ENCODE measurements at places on chromosomes 7 and 10. TPM values are rescaled to one million over a fixed set of nuclear protein-coding genes. Genes with fewer than 3 reads are reported as not detected.

- no peak for DNase-seq
These were observed 42.4 kb upstream of the PHYHIPL start for GRCh38 chr10:59133841-59134593.

GRCh38 chr10:133292919-133293809 is 15.5 kb downstream of the TUBGCP2 start:
- DNase-seq: peak; percentile 90

GRCh38 chr10:22646388-22646853 is 68.0 kb downstream of the PIP4K2A start:
- no peak for DNase-seq

DNA sequence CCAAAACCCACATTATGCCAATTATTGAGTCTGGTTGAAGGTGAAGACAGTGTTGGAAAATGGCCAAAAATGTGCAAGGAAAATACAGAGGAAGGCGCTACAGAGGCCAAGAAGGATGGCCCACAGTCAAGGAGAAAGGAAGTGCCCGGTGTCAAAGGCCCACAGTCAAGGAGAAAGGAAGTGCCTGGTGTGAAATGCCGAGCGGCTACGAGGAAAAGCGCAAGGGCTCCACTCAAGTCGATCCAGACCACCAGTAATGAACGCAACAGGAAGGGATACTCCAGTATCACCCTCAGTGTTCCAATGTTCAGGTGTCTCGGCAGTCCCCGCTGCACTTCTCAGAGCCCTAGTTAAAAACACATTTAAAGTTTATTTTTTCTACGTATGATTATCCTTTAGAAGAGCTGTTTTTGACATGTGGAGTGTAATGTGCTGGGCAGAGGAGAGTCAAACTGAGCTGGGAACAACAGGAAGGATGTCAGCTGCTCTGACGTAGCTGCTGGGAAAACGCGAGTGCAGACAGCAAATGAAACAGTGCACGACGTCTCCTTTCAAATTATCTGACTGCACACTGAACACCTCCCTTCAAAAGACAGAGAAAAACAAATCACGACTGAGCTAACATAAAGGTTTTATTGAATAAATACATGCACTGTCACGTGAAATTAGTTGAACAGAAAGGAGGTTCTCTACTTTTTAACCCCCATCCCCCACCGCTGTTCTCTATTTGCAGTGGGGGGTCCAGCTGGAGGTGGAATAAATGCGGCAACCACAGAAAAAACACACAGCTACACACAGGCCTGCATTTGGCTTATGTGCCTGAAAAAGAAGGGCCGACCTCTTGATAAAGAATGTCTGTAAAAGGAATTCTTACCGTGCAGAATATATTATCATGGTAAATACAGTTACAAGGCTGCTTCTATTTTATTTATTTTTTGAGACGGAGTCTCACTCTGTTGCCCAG is 26.1 kb upstream of the NCAPG2 start:
- DNase-seq: no peak

DNA sequence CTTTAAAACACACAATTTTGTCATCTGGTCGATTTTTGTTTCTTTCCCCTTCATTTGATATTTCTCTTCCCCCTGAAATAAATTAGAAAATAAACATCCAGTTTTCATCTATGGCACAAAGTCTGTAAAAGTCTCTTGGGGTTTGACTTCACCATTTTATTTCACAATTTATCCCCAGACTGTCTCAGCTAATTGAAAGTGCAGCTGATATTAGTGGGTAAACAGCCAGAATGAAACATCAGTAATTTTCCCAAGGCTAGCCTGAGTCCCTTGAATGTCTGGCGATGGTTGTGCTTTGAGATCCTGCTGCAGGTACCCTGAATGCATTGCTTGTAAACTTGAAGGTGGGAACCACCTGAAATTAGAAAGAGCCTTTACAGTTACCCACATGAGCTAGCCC is 60.6 kb upstream of the NEBL start:
- DNase-seq: no peak

DNA sequence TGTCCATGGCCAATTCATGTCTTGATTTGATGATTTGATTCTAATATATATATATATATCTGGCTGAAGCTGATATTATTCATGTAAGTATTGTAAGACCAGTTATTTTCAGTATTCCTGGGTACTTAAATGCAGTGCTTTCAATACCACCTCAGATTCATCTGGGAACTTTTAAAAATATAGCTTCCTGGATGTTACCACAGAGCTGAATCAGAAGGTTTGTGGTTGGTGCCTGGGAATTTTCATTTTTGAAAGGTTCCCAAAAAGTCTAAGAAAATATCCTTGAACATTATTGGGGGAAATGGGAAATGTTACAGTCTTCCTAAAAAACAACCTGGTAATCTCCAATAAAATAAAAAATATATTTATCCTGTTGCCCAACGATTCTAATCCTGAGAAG is 10.7 kb upstream of the PPP3CB start:
- no peak for DNase-seq

GRCh38 chr10:7738536-7739407 is 35.7 kb downstream of the ITIH2 start:
- no peak for DNase-seq

- DNase-seq: peak; percentile 26
These were observed 36.3 kb downstream of the ABCB1 start for GRCh38 chr7:87564296-87564963.

- DNase-seq: no peak
These were observed 1197.5 kb upstream of the AUTS2 start for GRCh38 chr7:68400783-68401182.

DNA sequence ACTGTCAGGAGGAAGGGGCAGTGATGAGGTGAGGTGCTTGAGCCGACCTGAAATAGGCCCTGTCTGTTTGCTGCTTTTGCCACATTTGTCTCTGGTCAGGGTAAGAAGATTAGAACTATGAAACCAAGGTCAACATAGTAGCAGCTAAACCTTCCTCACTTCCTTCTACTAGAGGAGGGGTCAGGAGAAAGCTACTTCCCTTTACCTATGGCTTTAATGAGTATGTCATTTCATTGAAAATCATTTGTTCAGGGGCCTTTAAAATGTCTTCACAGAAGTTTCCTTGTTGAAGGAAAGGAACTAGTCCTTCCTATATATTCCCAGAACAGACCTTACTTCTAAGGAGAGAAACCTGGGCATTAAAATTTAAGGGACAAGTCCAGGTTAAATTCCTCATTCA is 19.0 kb downstream of the HYAL4 start:
- no peak for DNase-seq

- DNase-seq: peak; percentile 84
These were observed 53.3 kb upstream of the PPIF start for GRCh38 chr10:79293841-79294581.

DNA sequence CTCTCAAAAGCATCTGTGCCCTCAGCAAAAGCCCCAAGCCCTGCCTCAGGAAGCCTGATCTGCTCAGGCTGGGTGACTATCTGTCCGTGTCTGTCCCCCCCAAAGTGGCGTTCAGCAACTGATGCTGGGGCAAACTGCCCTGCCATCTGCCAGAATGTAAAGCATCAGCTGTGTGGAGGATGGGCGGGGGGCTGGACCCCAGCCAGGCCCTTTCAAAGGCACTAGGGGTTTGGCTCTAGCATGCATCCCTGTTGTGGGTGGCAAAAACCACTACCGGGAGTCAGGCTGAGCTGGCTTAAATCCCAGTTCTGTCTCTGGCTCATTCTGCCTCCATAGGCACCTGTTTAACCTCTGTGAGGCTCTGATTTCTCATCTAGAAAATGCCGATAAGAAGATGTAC is 35.5 kb downstream of the GPRIN2 start:
- peak; percentile 61 for DNase-seq

- no peak for DNase-seq
These were observed 568.5 kb downstream of the CALN1 start for GRCh38 chr7:71843676-71844075.

- no peak for DNase-seq
These were observed 107.7 kb downstream of the FAM53B start for GRCh38 chr10:124636271-124636995.

- no peak for DNase-seq
These were observed 295.9 kb upstream of the PHF14 start for GRCh38 chr7:10677668-10678232.

DNA sequence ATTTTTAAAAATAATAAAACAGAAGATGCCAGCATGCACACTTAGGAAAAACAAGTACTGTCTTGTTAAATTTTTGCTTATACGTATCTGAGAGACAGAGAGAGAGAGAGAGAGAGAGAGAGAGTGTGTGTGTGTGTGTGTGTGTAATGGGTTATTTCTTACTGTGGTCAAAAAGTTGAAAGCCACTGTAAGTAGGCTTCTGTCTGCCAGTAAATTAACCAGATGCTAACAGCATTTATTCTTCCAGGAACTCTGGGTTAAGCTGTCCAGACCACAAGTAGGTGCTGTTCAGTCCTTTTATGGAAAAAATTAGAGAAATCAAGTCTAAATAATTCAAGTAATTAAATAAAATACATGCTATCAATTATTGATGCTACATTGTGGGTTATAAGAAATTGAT is 39.7 kb downstream of the RNF32 start:
- peak; percentile 23 for DNase-seq

GRCh38 chr10:69577268-69578232 is 4.3 kb upstream of the NEUROG3 start:
- no peak for DNase-seq

GRCh38 chr7:96329241-96329640 is 7.3 kb upstream of the SLC25A13 start:
- DNase-seq: no peak

GRCh38 chr7:75739796-75740672 is 1.3 kb upstream of the HIP1 start:
- DNase-seq: peak; percentile 33

- DNase-seq: no peak
These were observed 10.5 kb downstream of the LIPA start for GRCh38 chr10:89241026-89241425.

Gene FAM131B
- total RNA-seq: 0.53 TPM

Gene PTPRE
- 5.9 TPM for total RNA-seq

Gene HACD1
- 22.1 TPM for total RNA-seq

Gene HOXA4
- total RNA-seq: not detected

Gene EPHA1
- total RNA-seq: 51.5 TPM

Gene SLC26A3
- not detected for total RNA-seq

Gene SCART1
- 1.1 TPM for total RNA-seq

Gene LRRC17
- total RNA-seq: 0.26 TPM

Gene NXPH1
- total RNA-seq: not detected

Gene DGKI
- total RNA-seq: under 0.01 TPM
